ENCODE measurements at places on chromosomes 7 and 10.

- no peak for DNase-seq
Observed at GRCh38 chr10:64959116-64959515, 1437.9 kb downstream of the REEP3 start.

GRCh38 chr7:137110535-137110934 is 233.0 kb downstream of the PTN start:
- no peak for DNase-seq

DNA sequence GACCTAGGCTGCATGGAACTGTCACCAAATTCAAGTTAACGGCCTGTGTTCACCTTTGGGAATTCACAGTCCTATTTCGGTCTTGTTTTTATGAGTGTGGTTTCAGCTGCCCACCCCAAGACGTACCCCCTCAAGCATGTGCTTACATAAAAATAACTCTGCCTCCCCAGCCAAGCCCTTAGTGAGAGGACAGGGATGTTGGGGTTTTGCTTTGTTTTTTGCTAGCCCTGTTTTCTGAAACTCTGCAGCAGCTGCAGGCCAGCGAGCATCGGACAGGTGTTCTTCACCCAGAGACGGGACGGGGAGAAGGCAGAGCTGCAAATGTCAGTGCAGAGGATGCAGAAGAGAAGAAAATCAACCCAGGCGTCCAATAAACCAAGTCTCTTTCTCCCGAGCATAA is 13.5 kb downstream of the CHST15 start:
- DNase-seq, result no peak

DNA sequence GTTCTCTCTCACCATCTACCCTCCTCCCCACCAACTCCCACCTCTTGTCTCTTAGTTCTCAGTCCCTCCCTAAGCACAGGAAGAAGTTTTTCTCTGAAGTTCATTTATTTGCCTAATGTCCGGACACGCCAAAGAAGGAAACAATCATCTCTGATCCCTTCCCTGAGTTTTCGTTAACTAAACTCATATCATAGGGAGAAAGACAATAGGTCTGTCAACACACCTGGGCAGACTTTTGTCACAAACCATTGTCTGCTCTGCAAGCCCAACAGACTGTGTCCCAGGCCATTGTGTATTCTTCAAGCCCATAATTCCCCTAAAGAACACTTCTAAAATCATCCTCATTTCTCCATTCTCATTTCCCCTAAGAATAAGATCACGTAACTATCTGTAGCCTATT is 691.0 kb upstream of the MBL2 start:
- DNase-seq, result no peak

DNA sequence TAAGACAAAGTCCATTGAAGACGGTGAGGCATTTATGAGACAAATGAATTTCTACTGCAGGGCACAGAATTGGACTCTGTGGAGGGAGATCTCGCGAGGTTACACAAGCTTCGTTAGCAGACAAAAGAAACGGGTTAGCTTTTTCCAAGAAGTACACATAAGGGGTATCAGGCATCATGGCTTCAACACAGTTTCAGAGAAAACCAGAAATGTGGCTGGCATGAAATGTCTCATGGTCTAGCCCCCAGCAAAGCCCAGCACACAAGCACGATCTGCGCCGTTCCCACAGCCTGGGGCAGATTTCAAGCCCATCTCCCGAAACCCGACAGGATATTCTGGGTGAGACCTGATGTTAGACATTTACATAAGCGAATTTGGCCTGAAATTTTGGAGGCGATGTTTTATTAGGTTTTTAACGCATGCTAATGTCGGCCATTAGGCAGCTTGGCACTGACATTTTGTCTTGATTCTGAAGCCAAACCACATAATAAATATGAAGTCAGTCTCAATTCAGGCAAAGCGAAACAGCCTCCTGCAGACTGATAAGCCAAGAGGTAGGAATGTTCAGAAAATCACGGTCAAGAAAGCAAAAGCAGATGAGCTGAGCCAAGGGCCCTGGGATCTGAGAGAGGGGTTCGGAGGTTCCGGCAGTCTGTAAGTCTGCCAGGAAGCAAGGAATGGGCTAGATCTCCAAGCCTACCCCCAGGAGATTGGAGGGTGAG is 240.5 kb downstream of the PRPF18 start:
- DNase-seq, result no peak

Measured in activated T-cell treated with anti-CD3 and anti-CD28 coated beads, Interleukin-2, amount 50 U/mL, for 24 hours (primary cell).